Cerebellar cortex (tissue), 1 donor: ENCODE measurements at places on chromosomes 11 and 22.
A peak's percentile ranks its signal among the peaks of the same experiment; 100 is the strongest.

DNA sequence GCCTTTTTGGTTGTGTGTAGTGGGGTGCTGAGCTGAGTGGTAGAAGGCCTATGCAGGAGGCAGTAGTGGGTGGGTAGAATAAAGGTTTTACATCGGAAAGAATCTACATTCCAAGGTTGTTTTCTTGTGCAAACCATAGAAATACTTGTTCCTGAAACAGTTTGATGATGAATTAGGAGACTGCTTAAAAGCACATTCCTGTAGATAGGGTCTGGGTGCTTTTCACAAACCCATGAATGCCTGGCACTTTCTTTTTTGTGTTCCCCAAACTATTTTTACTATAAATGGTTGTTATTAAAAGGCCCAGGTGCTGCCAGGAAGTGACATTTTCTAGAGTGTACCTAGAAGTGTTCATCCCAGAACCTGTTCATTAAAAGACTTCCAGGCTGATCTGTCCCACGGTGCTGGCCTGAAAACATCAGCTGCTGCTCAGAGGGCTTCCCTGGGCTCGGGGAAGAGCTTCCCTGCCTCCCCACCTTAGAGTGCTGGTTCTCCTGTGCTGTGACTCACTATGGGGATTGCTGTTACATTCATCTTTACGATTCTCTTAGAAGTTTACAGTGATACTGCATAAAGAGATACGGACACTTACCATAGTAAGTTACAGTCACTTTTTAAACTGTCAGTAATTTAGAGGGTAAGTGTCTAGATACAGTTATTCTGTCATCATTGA lies 27.9 kb downstream of the PPFIA1 start:
- DNase-seq, result no peak

- DNase-seq, result no peak
These were observed 82.6 kb downstream of the FAM76B start for GRCh38 chr11:95706974-95707387.

- no peak for DNase-seq
These were observed 2.1 kb downstream of the CDC42BPG start for GRCh38 chr11:64842366-64842759.

DNA sequence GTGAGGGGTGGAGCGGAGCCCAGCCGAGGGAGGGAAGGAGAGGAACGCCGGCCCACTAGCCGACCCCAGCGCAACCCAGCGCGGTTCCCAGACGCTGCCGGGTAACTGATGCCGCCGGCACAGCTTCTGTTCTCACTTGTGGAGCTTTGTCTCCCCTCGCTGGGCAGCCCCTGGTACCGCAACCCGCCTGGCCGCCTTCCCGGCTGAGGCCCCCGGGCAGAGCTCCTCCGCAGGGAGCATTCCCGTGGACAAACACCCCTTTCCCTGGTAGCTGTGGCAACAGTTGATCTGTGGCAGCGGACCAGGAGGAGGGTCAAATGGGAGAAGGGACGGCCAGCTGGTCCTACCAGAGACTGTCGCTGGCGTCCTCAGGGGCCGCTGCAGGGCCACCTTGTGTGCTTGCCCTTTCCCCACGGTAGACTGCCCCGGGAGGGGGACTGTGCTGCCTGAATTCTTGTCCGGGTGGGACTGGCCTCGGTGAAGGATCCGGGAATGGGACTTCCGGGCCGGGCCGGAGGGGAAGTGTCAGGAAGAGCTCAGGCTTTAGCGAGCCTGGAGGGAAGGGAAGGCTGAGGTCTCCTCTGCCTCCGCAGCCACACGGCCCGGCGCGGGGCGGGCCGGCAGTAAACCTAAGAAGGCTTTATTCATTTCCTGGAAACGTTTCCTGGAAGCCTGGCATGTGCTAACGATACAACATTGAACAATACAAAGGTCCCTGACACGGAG lies 468.0 kb downstream of the OPCML start:
- peak; percentile 79 for DNase-seq

- DNase-seq, result no peak
These were observed 163.3 kb downstream of the CEP164 start for GRCh38 chr11:117490911-117491310.

- DNase-seq, result peak; percentile 4
These were observed 138.5 kb downstream of the MYO18B start for GRCh38 chr22:25880524-25880923.

DNA sequence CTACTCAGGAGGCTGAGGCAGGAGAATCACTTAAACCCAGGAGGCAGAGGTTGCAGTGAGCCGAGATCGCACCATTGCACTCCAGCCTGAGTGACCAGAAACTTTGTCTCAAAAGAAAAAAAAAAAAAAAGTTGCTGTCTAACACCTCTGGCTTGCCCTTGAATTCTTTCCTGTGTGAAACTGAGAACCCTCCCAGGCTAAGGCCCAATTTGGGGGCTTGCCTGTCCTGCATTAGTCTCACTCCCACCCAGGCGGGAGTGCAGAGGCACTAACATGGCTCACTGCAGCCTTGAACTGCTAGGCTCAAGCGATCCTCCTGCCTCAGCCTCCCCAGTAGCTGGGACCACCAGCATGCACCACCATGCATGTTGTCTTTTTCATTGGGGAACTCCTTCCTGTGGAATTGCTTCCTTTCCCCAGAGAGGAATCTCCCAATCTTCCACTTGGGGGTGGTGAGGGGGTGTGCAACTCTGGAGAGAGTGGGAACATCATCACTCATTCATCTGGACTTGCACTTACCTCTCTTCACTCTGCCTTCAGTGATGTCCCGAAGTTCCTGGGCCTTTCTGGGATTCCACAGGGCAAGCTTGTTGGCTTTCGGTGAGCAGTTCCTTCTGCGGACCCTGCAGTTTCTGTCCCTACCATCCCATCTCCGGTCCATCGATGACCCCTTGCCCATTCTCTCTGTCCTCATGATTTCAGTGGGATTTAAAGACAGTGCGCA lies 62.1 kb upstream of the CREB3L1 start:
- no peak for DNase-seq

- DNase-seq, result no peak
These were observed 62.5 kb upstream of the OR4B1 start for GRCh38 chr11:48154151-48154550.

DNA sequence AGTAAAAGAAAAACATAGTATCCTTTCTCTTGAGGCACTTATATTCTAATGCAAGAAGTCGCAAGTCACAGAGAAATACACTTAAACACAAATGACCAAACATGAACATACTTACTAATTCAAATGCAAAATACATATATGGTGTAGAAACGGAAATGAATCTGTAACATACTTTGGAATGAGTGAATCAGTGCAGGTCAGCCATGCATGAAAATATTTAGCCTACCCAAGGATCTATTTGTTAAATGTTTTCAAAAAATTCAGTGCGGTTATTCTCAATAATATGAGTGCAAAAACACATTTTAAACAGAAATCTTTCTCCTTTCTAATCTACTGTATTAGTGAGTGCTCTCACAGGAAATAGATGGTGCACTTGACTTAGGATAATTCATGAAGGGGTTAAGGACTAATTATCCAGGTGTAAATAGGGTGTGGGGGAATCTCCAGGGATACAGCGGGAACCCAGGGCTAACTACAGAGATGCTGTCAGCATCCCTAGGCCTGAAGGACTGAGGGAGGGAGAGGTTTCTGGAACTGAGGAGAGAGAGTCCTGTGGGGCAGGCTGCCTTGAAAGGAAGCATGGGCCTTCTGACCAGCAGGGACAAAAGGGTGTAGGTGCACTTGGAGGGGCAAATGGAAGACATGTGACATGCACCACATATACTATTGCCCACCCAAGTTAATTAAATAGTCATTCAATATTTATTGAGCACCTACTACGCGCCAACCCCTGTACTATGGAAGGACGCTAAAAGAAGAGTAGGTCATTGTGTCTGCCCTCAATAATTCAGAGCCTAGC lies 139.2 kb downstream of the MAML2 start:
- no peak for DNase-seq

- peak; percentile 80 for DNase-seq
These were observed 2.0 kb upstream of the FJX1 start for GRCh38 chr11:35615921-35616900.

DNA sequence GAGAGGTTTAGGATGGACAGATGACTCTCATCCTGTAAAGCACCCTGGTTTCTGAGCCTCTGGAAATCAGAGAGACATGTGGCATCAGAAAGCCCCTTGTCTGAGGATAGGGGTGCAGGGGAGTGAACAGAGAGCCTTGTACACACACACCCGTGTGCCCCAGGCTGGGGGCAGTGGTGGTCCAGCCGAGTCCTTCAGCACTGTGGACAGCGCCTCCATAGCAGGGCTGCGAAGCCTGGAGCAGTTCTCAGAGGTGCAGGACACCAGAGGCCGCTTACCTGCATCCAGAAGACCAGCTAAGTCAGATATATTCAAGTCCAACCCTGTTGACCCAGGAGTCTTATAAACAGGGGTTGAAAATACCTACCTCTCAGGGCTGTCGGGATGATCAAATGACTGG lies 11.5 kb upstream of the IGSF9B start:
- DNase-seq, result no peak

- DNase-seq, result no peak
These were observed 88.3 kb upstream of the PRDM11 start for GRCh38 chr11:45057938-45058646.

- peak; percentile 68 for DNase-seq
These were observed 19.1 kb downstream of the KCNC1 start for GRCh38 chr11:17753641-17754040.

DNA sequence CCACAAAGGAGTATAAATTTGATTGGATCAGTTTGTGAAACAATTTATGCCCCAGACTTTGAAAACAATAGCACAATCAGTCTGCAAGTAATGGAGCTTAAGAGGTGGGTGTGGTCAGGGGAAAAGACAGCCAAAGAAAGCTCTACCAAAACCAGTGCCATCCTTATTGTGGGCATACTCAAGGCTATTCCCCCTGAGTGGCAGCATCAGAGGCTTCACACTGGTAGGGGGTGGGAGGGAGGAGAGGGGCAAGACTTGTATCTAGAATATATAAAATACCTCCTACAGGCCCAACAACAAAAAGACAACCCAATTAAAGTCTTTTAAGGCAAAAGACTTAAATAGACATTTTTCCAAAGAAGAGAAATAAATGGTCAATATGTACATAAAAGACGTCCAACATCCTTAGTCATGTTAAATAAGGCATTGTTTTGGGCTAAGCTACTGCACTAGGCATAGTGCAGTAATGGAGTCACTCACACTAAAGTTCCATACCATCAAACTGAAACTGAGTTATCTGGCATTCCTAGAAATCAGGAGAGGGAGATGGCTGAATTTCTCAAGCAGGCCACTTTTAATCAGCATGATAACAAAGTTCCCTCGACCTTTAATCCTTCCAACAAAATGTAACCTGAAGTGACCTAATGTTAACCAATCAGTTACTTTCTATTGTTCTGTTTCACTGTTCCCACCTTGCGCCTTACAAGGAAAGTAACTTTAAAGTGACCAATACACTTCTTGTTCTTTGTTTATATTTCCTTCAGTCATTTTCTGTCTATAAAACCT lies 24.8 kb downstream of the NARS2 start:
- DNase-seq, result no peak

DNA sequence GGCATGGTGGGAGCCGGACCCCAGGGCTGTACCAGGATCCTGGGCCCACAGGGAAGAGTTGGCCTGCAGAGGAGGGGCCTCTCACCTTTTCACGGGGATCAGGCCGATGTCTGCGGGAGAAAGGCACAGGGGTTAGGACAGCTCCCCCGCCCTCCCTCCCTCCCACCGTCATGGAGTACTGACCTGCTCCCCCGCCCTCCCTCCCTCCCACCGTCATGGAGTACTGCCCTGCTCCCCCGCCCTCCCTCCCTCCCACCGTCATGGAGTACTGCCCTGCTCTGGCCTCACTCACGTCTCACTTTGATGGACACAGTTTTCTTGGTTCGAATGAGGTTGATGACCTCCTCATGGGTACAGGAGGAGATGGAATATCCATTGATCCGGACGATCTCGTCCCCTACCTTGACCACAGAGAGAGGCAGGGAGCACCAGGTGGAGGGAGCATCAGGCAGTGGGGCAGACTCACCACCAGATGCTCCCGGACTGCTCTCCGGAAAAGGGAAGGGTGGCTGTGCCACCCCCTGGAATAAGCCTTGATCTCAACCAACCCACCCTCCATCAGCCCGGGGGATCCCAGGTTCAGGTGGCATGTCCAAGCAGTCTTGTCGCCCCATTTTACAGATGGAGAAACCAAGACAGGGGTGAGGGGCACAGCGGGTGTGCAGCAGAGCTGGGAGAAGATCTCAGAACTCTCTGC lies 17.1 kb downstream of the USH1C start:
- no peak for DNase-seq

- DNase-seq, result no peak
These were observed 69.9 kb downstream of the FZD4 start for GRCh38 chr11:86885311-86885710.

GRCh38 chr11:20912065-20912821 lies 242.9 kb downstream of the NELL1 start:
- no peak for DNase-seq

- no peak for DNase-seq
These were observed 19.8 kb downstream of the IGSF9B start for GRCh38 chr11:133937015-133937414.

- DNase-seq, result no peak
These were observed 107.5 kb downstream of the NXPE2 start for GRCh38 chr11:114785820-114786219.

DNA sequence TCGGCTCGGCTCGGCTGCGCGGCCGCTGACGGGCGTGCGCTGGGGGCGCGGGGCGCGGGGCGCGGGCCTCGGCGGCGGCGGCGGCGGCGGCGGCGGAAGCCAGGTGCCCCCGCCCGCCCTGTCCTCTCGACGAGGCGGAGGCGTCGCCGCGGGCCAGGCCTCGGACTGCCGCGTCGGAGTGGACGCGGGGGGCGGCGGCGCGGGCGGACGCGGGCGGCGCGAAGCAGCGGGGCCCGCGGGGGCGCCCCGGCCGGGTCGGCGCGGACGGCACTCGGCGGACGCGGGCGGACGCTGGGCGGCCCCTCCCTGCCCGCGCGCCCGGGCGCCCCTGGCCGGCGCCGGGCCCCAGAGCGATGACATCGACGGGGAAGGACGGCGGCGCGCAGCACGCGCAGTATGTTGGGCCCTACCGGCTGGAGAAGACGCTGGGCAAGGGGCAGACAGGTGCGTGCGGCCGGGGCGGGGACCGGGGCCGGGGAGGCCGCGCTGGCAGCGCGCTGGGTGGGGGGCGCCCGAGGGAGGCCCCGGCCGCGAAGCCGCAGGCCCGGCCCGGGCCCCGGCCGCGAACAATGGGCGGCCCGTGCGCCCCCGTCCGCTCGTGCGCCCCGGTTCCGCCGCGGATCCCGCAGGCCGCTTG lies at the start of gene BRSK2:
BRSK2 (plus strand) TSS at position 3 of the 637 bp plus-strand sequence; CDS start at position 354, 351 bp downstream.
- no peak for DNase-seq

- DNase-seq, result no peak
These were observed 15.3 kb downstream of the C11orf54 start for GRCh38 chr11:93756748-93757147.

DNA sequence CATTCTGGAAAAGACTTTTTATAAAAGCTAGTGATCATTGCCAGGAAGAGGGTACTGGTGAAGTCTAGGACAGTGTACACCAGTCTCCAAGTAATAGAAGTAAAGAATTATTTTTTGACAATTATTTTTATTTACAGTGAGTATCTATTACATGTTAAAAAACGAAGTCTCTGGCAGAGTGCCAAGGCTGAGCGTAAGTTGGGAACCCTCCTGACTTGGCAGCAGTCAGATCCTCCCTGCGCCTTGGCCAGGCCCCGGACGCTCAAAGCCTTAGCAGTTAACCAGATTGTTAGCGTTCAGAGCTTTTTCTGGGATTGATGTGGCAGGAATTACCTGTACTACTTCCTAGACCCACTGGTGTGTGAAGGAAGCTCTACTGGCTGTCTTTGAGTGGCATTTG lies 38.1 kb upstream of the CTTN start:
- no peak for DNase-seq
